ENCODE measurements at places on chromosomes 6 and 20.

DNA sequence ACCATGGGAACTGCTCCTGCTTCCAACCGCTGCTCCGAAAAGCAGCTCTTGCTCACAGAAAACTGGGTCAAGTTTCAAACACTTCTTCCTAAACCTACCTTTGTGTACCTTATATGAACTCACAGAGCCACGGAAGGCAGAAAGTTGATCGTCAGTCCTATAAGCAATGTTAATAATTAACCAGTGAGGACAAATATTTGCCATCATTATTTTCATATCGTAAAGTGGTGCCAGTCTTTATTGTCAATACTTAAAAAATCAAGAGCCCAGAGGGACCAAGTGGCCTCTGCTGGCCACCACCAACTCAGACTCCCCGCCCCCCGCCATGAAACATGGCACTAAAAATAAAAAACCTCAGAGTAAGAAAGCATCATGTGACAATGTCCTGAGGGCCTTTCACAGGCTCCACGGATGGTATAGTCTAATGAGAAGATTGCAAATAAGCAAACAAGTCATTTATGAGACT lies 9.1 kb upstream of the PBOV1 start:
- DNase-seq, result no peak

DNA sequence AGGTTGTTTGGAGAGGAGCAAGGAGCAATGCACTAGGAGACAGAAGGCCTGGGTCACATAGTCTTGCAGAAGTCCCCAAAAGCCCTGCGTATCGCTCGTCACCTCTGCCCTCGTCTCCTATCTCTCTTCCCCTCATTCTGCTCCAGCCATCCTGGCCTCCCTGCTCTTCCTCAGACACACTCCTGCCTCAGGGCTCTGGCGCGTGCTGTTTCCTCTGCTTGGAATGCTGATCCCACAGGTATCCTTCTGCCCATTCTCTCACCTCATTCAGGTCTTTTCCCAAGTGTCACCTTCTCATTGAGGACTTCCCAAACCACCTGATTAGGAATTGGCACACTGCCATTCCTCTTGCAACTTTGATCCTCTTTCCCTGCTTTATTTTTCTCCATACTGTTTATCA lies 9.0 kb upstream of the SLC2A10 start:
- no peak for DNase-seq

DNA sequence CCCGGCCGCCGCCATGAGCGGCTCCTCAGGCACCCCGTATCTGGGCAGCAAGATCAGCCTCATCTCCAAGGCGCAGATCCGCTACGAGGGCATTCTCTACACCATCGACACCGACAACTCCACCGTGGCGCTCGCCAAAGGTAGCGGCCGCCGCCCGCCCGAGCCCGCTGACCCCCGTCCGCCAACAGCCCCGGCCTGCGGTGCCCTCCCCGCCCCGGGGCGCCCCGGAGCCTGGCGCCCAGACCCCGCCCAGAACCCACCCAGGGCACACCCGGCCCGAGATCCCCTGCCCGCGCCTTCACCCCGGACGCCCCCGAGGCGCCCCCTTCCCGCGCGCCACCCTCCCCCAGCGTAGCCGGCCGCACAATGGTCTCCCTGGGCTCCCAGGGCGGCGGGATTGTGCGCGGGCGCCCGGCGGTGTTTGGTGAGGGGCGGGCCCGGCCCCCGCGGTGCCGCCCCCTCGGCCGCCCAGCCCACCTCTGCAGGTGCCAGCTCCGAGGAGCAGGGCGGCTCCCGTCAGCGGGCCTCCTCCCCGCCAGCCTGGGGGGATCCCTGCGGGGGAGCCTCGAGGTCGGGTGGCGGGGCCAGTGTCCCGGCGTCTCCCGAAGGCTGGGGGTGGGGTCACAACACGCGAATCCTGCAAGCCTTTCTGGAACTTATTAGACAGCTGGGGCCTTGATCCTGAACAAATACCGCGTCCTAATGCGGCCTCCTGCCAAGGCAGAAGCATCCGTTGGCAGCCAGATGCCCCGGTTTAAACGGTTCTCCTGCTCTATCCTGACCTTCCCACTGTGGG lies 577 bp downstream of the LSM14B start:
- peak; percentile 29 for DNase-seq

GRCh38 chr6:52132292-52132691 lies 44.9 kb upstream of the PKHD1 start:
- no peak for DNase-seq

GRCh38 chr6:130778946-130779657 lies 48.1 kb upstream of the SMLR1 start:
- DNase-seq, result no peak

GRCh38 chr6:147226163-147226724 lies 22.0 kb downstream of the STXBP5 start:
- no peak for DNase-seq

DNA sequence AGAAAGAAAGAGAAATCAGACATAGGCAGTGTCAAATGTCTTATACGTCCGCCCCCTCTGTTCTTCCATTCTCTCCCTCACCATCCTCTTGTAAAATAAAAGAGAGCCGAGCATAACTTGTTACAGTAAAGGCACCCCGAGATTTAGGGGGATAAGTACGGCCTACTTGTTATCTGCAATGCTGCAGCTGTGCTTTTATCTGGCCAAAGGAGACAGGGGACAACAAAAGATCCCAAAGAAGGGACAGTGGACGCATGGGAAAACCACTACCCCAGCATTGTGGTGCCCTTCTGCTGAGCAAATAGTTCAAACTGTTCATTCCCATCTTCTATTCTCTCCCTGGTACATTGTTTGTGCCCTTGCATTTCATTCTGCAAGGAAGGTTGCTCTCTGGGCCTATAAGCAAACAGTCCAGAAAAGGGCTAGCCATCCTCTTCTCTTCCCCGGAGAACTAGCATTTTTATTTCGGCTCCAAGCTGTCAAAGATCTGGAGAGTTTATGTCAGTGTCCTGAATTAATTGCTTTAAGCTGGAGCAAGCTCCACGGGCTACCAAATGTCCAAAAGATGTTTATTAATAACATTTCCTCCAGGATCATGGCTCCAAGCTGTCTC lies 22.3 kb downstream of the FOXA2 start:
- DNase-seq, result no peak

DNA sequence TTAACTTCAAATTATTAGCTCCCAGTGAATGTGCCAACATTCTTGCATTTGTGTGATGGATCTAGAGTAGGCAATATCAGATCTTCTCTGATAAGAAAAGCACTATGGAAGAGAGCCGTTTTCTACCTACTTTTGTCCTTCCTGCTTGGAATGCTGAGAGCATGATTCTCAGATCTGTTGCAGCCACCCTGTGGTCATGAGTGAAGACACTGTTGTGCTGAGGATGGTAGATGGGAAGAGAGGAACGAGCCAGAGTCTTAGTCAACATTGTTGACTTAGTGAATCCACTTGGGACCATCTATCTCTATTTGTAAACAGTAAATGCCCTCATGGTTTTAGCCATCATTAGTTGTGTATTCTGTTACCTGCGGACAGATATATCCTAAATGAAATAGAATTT lies 202.6 kb downstream of the CD109 start:
- DNase-seq, result no peak

DNA sequence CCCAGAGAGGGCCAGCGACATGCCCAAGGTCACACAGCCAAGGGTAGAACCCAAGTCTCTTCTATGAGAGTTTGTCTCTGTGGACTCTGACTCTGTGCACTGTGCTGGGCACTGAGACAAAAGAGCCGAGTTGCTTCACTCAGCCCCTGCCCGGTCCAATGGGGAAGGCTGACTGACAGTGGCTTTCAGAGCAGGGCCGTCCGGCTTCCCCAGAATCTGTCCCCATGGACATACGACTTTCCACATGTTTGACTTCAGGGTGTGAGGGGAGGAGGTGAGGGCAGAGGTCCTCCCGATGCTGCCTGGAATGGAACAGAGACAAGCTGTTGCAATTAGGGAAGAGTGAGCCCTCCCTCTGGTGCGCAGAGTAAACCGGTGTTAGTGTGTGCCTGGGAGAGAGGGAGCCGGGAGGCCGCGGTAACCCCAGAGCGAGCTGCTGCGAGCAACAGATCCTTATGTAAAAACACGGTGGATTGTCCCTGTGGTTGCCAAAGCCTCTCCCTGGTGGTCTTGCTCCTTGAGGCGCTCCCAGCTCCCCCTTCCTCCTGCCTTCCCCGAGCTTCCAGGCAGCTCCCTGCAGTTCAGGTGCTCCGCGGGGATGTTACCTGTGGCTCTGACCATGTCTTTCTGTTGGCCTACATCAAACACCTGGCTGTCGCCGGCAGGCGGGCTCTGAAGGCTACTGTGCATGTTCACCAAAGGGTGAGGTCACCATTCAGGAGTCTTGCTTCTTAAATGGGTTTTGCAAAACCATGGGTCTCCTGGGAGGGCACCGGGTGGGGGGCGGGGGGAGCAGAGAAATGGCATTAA lies 672 bp downstream of the SIRPA start:
- no peak for DNase-seq

DNA sequence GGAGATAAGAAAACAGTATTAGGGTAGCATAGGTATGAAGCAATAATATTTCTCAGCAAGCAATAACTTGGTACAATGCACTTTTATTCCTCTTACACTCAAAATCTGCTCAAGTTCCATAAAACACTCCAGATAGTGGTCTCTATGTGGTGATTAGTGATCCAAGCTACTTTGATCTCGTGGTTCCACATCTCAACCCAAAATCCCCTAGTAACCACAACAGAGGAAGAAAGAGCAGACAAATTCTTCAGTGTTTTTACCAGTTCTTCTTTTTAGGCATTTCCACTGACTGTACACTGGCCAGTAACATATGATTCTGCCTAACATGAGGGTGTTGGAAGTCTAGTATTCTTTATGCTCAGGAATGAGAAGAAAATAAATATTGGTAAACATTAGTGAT lies 309.0 kb upstream of the PTCHD4 start:
- no peak for DNase-seq

DNA sequence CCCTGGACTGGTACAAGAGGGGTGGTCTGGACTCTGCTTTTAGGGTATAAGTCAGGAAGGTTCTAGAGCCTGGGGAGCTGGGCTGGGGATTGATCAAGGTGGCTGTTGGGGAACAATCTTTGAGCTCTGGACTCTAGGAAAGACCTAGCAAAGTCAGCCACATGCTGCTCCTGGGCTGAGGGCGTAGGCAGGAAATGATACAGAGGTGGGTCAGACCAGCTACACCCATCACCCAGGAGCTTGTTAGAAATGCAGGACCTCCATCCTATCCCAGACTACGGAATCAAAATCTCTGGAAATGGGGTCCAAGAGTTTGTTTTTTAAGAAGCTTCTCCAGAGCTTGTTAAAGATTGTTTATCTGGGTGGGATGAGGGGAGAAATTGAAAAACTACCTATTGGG lies 9.4 kb downstream of the ADTRP start:
- DNase-seq, result no peak

GRCh38 chr6:44061375-44062104 lies 65.7 kb downstream of the MRPL14 start:
- no peak for DNase-seq

GRCh38 chr6:10800810-10801209 lies 37.5 kb downstream of the MAK start:
- no peak for DNase-seq

- DNase-seq, result peak; percentile 72
Observed at GRCh38 chr6:160519603-160520042, 144.5 kb downstream of the LPA start.

GRCh38 chr6:112040956-112041355 lies 12.9 kb upstream of the CCN6 start:
- no peak for DNase-seq

GRCh38 chr20:1185790-1186334 lies 1.1 kb upstream of the TMEM74B start:
- peak; percentile 64 for DNase-seq

DNA sequence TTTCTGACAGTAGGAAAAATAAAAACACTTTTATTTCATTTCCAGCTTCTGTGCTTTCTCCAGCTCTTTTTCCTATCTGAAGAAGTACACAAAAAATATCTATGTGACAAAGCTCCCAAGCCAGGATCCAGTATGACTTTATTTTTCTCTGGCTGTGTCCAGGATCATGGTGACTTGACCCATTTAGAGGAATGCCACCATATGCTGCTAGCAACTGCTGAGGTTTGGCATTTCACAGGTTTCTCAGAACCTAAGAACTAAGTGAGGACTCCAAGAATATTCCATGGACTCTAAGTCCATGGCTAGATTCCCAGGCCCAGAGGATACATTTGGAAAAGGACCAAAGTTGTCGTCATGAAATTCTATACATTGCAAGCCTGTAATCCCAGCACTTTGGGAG lies 876.6 kb upstream of the FLRT3 start:
- no peak for DNase-seq

- DNase-seq, result no peak
Observed at GRCh38 chr20:43744151-43744611, 17.4 kb upstream of the GTSF1L start.

- DNase-seq, result no peak
Observed at GRCh38 chr6:5481033-5481432, 219.7 kb downstream of the FARS2 start.

- no peak for DNase-seq
Observed at GRCh38 chr6:41153451-41153850, 696 bp downstream of the TREML1 start.

DNA sequence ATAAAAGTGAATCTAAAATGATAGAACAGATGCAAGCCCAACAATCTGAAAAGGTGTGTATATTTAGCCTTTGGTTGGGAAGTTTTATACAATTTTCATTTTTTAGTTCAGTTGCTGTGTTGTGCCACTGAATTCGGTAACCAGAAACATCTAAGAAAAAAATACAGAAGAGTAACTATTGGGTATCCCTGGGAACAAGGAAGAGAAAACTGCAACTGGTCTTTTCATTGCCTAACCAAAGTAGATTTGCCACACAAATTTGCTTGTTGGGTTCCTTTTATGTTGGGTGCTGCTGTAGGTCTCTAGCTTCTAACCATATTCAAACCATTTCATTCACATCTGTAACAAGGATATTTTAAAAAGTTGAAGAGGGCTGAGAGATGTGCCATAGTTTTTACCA lies 2.8 kb upstream of the TMEM30A start:
- no peak for DNase-seq

- peak; percentile 60 for DNase-seq
Observed at GRCh38 chr20:10430000-10430466, 4.0 kb downstream of the MKKS start.

GRCh38 chr6:3867641-3868502 lies 18.7 kb downstream of the FAM50B start:
- DNase-seq, result peak; percentile 50

- DNase-seq, result peak; percentile 65
Observed at GRCh38 chr6:110528101-110528929, 51.9 kb upstream of the SLC22A16 start.

DNA sequence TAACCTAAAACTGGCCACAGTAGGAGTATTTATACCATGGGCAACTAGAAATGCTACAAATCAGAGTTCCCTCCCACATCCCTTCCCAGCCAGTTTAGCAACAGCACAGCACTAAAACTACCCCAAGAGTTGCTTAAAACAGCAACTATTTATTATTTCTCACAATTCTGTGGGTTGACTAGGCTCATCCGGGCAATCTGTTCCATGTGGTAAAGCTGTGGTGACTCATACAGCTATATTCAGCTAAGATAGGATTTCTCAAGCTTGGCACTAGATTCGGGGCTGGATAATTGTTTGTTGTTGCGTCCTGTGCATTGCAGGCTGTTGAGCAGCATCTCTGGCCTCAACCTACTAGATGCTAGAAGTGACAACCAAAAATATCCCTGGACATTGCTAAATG lies 8.6 kb upstream of the HECA start:
- DNase-seq, result peak; percentile 78

- DNase-seq, result no peak
Observed at GRCh38 chr6:83592770-83593394, 80.5 kb downstream of the PRSS35 start.

Data from activated CD4-positive, alpha-beta T cell treated with anti-CD3 and anti-CD28 coated beads, Interleukin-2, amount 50 U/mL, for 16 hours (primary cell).